Erythroblast (primary cell): ENCODE measurements at places on chromosomes 12 and 14.

DNA sequence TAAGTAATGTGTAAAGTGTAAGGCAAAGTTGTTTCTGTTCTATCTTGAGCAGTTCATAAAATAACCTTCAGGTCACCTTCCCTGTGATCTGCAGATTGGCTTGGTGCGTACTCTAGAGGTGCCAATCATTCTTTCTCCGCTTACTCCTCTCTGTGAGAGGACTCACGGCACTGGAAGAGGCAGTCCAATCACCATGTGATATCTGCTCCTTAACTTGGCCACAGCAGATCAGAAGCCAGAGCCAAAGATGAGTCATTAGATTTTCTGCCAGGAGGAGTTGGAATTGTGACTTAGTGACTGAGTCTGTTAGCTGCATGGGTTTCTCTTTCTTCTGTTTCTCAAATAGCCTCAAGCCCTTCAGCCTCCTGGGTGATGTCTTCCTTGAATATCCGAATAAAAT is 165.5 kb downstream of the SLC41A2 start:
- no peak for DNase-seq

GRCh38 chr14:66425402-66425801 is 60.8 kb upstream of the CCDC196 start:
- DNase-seq, result no peak

DNA sequence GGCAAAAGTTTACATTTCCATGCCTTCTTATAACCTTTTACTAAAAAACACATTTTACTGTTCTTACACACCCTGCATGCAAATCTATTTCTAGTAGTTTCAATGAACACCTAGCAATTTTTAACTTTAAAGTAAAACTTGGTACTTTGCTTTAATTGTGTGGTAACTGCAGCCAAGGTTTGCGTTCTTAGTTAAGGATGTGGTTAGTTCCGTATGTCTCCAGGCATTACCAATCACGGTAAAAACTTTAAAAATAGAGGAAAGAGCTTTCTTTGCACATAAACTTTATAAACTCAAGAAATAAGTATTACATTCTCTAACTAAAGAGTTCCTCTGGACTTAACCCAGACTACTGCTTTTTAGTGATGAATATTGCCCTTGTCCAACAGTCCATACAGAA is 795.2 kb downstream of the SLC16A7 start:
- no peak for DNase-seq

GRCh38 chr12:87801860-87802720 is 227.1 kb downstream of the C12orf50 start:
- no peak for DNase-seq

GRCh38 chr12:111412007-111412829 is 6.5 kb downstream of the SH2B3 start:
- no peak for DNase-seq

DNA sequence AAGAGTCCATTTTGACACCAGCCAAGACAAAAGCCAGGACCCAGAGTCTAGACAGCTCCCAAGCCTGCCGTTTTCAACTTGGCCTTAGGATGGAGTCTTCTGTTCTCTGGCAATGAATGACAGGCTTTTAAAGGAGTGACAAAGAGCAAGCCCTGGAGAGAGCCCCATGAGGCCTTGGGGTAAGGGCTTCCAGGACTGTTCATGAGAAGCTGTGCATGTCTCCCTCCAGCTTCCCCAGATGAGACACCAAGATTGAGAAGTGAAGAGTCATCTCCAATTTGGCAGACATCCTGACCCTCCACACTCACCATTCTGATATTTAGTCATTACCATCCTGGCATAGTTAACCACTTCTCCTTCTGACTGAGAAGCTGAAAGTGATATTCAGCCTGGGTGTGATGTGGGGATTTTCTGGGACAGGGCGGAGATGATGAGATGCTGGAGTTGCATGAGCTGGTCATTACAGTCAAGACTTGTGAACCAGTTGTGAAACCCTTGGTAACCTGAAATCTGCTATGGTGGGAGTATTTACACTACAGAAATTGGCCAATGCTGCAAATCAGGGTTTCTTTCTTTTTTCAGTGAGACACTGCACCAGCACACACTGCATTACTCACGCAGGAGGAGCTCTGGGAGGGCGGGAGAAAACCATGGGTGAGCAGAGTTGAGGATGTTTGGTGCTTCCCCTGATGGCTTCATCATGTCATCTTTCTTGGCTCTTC is 77.8 kb downstream of the VCPKMT start:
- DNase-seq, result peak; percentile 89

GRCh38 chr14:51554953-51555352 is 96.8 kb upstream of the FRMD6 start:
- DNase-seq, result peak; percentile 4

DNA sequence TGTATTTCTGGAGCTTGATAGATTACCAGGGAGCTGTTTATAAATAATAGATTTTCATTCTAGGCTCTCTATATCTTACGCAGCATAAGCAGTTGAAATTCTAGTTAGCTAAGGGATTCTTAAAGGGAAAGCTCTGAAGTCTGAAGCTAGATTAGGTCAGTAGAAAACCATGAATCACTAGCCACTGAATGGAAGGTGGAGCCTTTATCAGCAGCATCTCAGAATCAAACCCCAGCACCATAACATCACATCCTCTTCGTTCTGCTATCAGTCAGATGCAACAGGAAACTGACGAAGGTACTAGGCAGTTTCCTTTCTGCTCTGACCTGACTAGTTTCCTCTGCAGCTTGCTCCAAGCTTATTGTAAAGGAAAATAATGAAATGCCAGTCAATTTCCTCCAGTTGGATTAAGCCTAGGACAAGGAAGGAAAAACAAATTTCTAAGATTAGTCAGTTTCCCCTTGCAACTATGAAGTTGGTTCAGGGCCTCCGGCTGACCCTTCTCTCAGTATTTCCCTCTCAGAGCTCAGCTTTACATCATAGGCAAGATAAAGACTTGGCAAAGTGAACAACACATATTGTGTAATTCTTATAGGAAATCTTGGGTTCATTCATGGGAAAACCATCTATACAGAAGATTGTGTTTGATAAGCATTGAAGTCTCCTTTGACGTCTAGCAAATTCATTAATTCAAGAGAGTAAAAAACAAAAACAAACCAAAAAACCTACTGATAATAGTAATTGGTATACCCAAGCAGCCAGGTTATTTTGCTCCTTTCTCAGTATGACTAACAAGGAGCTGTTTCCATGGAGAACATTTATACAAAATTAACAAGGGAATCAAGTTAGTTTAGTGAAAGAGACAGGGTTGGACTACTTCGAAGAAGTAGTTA is 43.4 kb upstream of the CFAP54 start:
- DNase-seq, result peak; percentile 32

DNA sequence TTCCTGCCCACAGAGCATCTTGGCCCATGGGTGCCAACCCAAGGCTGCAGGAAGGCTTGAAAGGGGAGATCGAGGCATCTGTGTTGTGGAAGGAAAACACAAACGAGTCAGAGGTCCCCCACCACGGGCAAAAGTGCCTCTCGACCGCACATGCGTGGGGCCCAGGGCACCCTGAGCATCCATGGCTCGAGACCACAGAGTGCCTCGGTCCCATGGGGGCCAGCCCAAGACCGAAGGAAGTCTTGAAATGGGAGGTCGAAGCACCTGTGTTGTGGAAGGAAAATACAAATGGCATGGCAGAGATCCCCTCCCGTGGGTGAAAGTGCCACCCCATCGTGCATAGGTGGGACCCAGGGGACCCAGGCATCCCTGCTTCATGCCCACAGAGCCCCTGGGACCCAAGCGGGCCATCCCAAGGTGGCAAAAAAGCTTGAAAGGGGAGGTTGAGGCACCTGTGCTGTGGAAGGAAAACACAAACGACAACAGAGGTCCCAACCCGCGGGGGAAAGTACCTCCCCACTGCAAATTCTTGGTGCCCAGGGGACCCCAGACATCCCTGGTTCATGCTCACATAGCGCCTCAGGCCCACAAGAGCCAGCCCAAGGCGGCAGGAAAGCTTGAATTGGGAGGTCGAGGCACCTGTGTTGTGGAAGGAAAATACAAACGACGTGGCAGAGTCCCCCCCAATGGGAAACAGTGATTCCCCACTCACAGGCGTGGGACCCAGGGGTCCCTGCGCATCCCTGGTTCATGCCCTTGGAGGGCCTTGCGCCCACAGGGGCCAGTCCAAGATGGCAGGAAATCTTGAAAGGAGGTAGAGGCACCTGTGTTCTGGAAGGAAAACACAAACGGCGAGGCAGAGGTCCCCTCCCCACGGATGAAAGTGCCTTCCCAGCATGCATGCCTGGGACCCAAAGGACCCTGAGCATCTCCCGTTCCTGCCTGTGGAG is 373.0 kb downstream of the ALG10 start:
- DNase-seq, result no peak

DNA sequence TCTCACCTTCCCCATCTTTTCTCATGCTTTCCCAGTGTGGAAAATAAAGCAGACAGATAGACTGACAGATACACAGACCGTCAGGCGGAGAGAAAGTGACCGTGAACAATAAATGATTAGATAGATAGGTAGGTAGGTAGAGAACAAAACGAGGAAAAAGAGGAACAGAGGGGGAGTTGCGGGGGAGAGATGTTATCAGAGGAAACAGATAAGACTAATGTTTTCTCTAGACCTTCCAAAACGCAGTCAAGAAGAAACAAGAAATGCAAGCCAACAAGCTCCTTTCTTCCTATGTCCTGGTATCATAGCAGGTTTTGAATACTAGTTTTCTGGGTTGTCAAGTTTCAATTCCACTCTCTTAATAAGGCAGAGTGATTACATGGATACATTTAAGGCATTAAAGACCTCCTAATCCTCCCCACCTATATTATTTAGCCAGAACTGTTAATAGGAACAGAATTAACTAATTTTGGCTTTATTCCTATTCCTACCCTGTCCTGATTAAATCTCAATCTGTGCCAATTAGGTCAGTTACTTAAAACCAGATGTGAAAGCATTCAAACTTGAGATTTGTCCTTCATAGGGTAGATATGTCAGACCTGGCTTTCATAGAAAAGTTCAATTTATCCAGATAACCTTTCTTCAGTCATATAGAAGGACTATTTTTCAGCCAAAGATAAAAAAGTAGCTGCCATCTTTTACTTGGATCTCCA is 89.0 kb upstream of the PTPRR start:
- DNase-seq, result no peak

GRCh38 chr14:40133463-40133862 is 701.2 kb upstream of the FBXO33 start:
- DNase-seq, result no peak

GRCh38 chr12:28550757-28551704 is 360.8 kb downstream of the CCDC91 start:
- no peak for DNase-seq

- no peak for DNase-seq
These were observed 175.8 kb downstream of the PAWR start for GRCh38 chr12:79514730-79515529.

DNA sequence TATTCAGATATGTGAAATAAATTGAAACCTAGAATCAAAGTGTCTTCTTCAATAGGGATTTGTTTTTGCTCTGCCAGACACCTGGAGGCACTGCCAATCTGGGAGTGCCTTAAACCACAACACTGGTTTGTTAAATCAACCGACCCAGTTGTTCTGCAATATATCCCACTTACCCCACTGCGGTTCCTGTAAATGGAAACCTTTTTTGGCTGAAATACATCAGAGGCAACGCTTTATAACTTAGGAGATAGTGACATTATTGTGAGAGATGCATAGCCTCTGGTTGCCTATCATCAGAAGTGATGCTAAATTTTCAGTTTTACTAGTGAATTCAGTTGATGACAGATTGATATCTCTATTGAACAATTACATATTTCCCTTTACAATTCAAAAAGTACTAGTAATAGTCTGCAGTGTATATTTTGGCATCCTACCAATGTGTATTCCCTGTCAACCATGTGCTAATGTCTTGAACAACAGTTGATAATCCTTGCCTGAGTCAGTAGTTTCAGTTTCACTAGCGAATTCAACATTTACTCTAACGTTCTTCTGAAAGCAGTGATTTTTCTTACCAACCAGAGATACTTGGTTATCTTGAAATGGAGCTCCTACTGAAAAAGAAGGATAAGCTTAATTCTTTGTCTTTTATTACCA is 30.5 kb downstream of the PPP2R5C start:
- DNase-seq, result peak; percentile 13

GRCh38 chr14:68957775-68958174 is 21.3 kb downstream of the ACTN1 start:
- no peak for DNase-seq

- no peak for DNase-seq
These were observed 5.2 kb upstream of the HSP90B1 start for GRCh38 chr12:103924761-103925641.

GRCh38 chr12:29198901-29199300 is 49.8 kb downstream of the FAR2 start:
- DNase-seq, result no peak

DNA sequence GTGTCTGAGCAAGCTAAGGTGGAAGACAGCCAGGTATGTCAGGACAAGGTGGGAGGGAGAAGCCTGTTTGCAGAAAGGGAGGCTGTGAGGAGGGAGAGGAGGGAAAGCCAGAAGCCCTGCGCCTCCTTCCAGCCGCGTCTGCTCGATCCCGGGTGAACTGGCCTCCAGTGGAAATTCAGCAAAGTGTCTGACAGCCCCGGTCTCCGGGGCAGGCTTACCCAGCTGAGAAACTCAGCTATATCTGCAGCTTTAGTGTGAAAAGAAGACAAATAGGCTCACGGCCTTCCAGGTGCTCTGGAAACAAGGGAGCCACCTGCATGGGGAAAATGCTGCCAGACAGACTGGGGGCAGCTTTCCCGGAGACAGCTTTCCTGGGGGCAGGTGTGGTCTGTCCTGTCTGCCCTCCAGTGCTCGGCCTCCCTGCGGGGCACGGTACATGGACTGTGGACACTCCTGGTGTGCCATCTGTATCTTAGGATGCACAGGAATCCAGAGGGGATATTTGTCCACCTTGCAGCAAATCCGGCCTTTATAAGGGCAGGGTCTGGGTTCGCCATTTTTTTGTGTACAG is 6.3 kb downstream of the RFLNA start:
- DNase-seq, result no peak

GRCh38 chr12:67826946-67827720 is 162.1 kb upstream of the IFNG-AS1 start:
- DNase-seq, result no peak

- DNase-seq, result no peak
These were observed 65.1 kb downstream of the DIP2B start for GRCh38 chr12:50569876-50570275.

- no peak for DNase-seq
These were observed 5.3 kb upstream of the SERPINA5 start for GRCh38 chr14:94575730-94576585.

GRCh38 chr12:131603939-131604795 is 106.7 kb upstream of the SFSWAP start:
- DNase-seq, result no peak

DNA sequence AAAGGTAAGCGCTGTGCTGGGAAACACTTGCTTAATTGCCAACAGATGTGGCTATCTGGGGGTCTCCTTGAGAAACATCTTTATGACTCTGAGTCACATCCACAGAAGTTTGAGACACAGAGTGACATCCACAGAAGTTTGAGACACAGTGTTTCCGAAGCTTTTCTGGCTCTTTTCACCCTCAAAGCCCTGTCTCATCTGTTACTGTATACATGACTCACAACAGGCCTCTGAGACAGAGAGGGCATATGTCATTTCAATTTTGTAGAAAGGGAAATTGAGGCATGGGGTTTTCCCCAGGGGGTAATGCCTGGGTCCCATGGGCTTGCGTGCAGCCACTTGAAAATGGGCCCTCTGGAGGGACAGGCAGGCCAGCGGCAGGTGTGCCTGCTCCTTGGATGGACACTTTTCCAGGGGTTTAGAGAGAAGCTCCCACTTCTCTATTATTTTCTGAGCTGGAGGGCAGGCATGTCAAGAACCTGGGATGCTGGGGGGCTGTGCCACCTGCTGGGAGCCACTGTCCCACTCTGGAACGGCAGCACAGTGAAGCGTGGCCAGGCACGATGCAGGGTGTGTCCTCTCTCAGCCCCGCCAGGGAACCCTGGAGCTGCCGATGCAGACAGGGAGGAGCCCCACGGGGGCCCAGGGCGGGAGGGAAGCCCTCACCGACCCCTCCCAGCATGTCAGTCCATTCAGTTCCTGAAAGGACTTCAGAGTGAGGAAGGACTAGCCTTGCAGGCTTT is 111.3 kb upstream of the FKBP4 start:
- no peak for DNase-seq
